ENCODE measurements at places on chromosomes 6 and 20.

DNA sequence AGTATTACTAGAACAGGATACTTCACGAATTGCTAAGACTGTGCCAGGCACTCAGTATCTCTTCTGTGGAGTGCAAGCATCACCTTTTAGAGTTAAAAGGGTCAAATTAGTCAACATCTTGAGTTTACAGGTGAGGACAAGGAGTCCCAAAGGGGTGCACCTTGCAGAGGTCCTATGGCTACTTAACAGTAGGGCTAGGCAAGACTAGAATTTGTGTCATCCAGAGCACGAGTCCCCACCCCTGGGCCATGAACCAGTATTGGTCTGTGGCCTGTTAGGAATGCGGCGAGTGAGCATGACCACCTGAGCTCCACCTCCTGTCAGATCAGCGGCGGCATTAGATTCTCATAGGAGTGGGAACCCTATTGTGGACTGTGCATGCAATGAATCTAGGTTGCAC is 10.5 kb upstream of the DSTN start:
- no peak for DNase-seq

GRCh38 chr20:25178563-25179438 is 16.7 kb upstream of the ENTPD6 start:
- peak; percentile 83 for DNase-seq

DNA sequence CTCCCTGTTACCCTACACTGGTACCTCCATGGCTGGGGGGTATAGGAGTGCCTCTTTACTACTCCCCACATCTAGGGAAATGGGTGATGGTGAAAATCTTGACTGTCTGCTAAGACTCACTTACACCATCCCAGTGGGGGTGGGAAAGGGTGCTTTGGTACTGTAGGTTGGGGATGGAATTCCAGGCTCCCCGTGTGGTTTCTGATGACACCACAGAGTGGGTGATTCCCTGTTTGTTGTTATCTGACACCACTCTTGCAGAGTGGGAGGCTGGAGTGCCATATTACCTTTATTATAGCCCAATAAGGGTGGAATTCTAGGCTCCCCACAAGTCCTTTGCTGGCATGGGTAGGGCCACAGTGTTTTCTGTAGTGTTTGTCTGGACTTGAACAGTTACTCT is 264.6 kb upstream of the MAN1A1 start:
- no peak for DNase-seq

GRCh38 chr20:33693741-33694638 is 7.8 kb upstream of the E2F1 start:
- DNase-seq: peak; percentile 83

DNA sequence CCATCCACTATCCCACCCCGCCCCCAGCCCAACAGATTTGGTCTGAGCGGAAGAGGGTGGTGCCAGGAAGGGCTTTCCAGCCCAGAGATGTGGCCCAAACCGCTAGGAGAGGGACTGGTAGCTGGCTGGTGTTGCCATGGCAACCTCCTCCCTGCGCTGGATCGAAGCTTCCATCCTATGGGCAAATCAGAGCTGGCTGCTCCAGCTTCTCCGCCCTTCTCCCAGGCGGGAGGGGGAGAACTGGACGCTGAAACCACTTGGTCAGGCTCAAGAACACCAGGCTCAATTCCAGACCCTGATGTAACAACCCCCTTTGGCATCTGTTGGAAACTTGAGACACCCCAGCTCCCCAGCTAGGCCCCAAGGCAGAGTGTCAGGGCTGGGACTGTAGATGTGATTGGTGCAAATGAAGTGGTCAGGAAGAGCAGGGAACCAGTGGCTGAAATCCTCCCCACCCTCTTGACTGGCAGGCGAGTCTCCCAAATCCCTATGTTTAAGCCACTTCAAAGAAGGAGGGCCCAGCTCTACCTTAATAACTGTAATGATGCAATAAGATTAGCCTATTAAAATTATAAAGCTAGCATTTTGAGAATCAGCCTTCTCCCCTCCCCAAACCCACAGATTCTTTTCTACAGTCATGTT is 4.2 kb downstream of the RIMS4 start:
- peak; percentile 70 for DNase-seq

DNA sequence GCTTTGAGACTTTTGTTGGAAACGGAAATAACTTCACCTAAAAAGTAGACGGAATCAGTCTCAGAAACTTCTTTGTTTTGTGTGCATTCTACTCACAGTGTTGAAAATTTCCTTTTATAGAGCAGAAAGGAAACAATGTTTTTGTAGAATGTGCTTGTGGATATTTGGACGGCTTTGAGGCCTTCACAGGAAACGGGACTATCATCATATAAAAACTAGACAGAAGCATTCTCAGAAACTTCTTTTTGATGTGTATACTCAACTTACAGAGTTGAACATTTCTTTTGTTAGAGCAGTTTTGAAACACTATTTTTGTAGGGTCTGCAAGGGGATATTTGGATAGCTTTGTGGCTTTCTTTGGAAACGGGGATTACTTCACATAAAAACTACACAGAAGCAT is 627.5 kb upstream of the ZNF337 start:
- DNase-seq: no peak

DNA sequence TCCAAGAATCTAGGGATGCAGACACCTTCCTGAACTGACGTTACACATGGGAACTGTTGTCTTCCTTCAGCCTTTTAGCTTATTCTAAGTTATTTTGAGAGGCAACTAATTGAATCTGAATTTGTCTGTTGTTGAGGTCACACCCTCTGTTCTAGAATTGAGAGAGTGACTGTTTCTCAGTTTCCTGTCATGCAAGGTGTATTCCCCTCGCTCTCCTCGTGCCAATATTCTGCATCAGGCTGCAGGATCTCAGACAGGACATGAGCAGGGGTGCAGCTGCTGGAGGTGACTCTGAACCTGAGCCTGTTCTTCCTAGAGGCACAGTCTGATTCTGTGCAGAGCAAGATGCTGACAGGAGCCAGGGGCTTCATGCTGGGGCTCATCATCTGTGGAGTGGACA is 52.5 kb downstream of the HLA-DPB1 start:
- DNase-seq: no peak

DNA sequence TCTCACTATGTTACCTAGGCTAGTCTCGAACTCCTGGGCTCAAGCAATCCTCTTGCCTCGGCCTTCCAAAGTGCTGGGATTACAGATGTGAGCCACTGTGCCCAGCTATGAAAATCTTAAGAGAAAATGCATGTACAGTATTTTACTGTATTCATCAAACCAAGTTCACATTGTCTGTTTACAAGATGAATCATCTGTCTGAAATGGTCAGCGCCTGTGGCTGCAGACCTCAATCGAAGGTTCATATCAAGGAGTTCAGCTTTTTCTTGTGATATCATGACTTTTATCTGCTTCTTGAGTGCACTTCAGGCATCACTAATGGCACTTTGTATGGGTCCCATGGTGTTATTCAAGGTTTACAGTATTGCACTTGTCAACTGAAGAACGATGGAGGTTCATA is 155.1 kb downstream of the SLC16A10 start:
- peak; percentile 20 for DNase-seq

DNA sequence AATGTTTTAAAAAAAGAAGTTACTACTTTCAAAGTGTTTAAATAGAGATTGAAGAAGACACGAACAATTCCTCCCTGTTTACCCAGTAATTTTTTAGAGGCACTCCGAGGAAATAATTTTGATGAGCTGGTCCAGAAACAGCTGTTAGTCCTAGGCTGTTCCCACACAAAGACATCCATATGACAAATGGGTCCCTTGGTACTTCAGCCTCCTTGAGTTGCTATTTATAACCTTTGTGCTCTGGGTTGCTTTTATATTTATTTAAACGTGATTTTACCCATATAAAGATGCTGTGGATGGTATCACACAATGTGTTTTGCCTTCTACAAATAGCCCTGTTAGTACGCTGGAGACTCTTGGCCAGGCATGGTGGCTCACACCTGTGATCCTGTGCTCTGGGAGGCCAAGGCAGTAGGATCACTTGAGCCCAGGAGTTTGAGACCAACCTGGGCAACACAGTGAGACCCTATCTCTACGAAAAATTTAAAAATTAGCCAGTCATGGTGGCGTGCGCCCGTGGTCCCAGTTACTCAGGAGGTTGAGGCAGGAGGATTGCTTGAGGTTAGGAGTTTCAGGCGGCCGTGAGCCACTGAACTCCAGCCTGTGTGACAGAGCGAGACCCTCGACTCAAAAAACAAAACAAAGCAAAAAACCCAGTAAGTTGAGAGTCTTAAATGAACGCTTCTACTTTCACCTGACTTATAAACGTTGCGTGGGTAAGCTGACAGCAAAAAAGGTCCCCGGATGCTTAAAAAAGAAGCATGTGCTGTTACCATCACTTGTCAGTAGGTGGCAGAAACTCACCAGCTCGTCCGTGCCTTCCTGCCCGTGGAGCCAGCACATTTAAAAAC is 56.9 kb upstream of the ARMH2 start:
- DNase-seq: peak; percentile 10

DNA sequence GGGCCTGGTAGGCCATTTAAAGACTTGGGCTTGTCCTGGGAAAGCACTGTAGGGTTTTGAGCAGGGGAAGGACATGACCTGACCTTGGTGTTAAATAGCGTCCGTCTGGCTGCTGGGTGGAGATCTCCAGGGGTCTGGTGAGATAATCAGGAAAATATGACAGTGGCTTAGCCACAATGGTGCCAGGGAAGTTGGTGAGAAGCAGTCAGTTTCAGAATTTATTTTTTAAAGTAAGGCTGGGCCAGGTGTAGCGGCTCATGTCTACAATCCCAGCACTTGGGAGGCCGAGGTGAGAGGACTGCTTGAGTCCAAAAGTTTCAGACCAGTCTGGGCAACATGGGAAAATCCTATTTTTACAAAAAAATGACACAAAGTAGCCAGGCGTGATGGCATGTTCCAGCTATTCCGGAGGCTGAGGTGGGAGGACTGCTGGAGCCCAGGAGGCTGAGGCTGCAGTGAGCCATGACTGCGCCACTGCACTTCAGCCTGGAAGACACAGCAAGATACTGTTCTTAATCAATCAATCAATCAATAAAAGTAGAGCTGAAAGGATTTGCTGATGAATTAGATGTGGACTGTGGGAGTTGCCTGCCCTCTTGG is 41.4 kb downstream of the BCL2L1 start:
- no peak for DNase-seq

DNA sequence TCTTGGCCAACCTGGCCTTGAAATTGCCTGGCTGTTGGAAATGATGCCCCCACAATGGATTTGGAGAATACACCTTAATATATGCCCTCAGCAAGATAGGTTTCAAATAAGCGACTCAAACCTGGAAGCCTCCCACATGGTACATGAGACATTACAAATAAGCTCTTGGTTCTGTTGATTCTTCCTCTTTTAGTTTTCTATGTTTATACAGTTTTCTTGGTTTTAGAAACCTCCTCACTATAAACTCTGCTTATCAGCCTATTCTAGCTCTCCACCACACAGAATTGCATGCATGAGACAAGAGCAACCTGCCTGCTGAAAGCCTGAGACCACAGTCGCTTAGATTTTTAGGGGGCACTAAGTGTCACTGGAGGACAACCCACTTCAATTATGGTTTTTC is 108.8 kb upstream of the PREP start:
- no peak for DNase-seq

- DNase-seq: peak; percentile 41
These were observed 60.0 kb downstream of the TOX2 start for GRCh38 chr20:43974695-43975094.

DNA sequence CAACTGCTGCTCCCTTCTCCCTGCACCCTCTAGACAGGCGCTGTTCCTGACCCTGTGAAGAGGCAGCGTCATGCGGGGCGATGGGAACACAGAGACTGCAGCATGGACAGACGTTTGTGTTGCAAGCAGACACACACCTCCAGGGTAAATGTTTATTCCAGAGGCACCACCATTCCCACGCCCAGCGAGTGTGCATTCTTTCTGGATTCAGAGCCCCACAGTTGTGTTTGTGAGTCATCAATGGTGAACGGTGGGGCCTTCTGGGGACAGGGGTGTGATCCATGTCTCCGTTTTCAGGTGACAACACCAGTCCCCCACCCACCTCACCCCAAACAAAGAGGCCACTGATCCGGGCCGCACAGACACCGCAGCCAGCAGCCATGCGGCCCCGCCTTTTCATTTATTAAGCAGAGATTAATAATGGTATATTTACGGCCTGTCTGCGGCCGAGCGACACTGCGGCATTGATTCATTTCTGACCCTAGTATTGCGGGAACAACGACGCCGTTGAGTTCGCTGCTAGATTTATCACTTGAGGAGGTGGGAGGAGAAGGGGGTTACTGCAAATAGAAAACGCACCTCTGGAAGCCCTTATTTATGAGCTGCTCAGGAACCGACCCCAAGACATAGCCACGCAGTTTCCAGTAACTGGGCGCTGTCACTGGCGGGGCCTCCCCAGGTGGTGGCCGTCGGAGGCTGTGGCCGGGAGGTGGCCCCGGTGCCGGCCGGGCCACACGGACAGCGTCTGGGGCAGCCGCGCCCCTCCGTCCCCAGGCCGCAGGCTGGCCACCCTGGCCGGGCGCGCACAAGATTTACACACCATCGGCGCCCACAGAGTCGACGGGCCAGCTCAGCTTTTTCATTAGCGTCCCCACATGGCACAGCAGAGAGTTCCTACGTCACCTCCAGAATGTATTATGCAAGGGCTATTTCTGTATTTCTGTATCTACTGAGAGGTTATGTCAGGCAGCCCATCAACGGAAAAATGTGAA is 367.6 kb downstream of the THBS2 start:
- no peak for DNase-seq

DNA sequence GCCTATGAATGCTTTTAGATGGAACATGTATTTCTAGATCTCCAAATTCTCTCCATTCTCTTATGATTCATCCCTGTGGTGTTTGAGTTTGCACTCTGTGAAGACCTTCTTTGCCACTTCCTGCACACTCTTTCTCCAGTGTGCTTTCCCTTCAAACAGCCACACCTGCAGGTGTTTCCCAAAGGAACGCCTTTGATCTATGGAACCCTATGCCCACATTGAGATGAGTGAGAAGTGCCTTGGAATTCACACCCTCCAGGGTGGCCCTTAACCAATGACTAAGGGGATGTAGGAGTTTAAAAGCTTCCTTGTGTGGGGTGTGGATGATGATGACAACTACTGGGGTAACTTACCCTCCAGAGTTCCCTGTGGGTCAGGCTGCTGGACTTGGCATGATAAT is 570.1 kb downstream of the DHX35 start:
- DNase-seq: no peak

GRCh38 chr20:36591854-36592641 is 13.5 kb upstream of the RAB5IF start:
- DNase-seq: no peak

GRCh38 chr20:42005211-42005610 is 387.0 kb upstream of the CHD6 start:
- DNase-seq: no peak

DNA sequence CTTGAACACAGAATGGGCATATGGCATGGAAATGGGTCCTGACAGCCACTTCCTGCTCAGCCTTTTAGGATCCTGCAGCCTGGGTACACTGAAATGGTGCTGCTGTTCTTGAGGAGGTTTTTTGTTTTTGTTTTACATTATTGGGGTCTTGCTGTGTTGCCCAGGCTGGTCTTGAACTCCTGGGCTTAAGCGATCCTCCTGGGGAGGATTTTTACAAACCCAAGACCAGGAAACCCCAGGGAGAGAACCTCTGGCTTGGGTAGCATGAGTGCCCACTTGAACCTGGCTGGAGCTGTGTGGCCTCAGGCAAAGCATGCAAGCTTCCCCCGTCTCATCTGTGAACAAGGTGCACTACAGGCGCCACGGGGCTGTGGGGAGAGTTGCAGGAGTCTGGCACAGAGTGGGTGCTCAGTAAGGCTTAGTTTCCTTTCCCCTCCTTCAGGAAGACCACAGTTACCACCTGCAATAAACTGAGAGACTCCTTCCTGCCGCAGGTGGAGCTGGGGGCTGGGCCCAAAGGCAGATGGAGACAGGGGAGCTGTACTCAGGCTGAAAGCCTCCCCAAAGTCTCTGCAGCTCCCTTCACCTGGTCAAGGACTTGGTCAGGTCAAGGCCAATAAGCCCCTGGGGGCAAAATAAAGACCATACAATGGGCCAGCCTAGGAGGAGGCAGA is 1.8 kb downstream of the SLA2 start:
- no peak for DNase-seq
